Ascending aorta (tissue), 2 donors: ENCODE measurements at places on chromosomes 1 and 21.

DNA sequence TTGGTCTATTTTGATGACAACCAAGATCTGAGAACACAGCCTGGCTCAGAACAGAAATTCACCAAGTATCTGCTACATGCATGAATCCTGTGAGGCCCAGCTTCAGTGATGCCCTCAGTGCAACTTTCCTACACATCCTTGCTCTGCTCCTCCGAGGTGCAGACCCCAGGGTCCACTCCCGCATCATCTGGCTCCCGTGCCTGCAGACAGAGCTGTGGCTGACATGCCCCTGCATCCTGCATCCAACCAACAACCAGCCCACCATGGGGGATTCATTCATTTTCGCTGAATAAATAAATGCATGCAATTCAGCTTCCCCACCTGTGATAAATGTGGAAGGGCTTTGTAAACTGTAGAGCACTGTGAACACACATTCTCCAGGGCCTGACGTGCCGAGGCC, 112.3 kb downstream of the GLIS1 start:
- DNase-seq: no peak

- no peak for DNase-seq
Observed at GRCh38 chr1:116113615-116114014, 2.4 kb downstream of the MAB21L3 start.

DNA sequence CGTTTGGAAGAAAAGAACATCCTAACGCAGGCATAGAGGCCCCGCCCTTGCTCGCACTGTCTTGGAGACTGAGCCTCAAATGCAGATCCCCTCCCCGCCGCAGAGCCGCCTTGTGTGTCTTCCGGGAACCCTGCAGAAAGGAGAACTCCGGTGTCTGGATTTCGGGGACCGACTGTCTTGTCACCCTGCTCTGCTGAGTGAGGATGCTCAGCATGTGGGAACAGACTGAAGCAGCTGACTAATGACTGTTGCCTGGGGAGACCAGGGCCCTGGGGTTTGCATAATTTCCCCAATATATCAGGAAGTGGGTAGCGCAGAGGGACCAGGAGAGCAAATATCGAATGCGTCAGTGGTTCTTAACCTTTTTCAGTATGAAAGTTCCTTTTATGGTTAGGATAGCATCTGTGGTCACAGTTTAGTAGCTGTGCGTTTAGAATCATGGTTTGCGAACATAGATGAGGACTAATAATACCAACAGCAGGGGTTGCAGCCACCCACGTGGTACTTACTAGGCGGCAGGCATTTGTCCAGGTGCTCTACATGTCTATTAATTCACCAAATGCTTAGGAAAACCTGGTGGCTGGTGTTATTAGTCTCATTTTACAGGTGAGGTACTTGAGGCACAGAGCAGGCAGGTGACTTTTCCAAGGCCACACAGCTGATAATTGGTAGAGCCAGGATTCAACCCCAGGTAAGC, 14.3 kb downstream of the GPR137B start:
- no peak for DNase-seq

DNA sequence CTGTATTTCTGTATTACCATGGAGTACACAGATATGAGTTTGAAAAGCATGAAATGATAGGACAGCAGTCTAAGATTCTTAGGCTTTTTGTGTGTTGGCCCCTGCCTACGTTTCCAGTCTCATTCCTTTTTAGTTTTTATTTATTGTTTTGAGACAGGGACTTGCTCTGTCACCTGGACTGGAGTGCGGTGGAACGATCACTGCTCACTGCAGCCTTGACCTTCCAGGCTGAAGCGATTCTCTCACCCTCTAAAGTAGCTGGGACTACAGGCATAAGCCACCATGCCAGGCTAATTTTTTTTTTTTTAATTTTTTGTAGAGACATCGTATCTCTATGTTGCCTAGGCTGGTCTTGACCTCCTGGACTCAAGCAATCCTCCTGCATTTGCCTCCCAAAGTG, 3.8 kb downstream of the RAVER2 start:
- DNase-seq: no peak

DNA sequence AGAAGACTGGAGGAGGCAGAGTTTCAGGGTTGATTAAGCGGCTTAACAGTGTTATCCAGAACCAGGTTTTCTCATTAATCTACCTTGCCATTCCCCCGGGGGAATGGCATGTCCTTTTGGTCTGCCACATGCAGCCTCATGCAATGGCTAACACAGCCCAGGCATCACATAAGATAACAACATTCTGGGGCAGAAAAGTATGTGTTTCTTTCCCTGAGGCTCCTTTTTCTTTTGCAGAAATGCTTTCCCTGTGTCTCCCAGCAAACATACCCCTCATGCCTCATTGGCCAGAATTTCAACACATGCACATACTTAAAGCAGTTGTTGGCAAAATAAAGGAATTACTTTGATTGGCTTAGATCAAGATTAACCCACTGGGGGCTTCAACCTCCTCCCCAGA, 98.6 kb downstream of the OMA1 start:
- no peak for DNase-seq
